NCI-H1694 (cell line): ENCODE measurements at places on chromosomes 13 and 19.

GRCh38 chr13:72290962-72291681 is 424.1 kb upstream of the DACH1 start:
- DNase-seq, result no peak

DNA sequence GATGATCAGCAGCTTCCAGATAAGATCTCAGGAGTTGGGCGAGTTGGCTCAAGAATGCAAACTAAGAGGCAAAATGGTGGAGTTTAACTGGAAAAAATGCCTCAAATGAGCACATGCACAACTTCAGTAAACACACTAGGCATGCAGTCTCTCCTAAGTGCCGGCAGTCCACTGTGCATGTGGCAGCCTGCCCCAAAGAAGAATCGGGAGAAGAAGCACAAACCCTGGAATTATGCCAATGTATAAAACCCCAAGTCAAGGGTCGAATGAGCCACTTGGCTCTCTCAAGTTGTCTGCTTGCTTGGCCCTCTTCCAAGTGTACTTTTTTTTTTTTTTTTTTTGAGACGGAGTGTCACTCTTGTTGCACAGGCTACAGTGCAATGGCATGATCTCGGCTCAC is 53.3 kb upstream of the SLITRK1 start:
- no peak for DNase-seq

DNA sequence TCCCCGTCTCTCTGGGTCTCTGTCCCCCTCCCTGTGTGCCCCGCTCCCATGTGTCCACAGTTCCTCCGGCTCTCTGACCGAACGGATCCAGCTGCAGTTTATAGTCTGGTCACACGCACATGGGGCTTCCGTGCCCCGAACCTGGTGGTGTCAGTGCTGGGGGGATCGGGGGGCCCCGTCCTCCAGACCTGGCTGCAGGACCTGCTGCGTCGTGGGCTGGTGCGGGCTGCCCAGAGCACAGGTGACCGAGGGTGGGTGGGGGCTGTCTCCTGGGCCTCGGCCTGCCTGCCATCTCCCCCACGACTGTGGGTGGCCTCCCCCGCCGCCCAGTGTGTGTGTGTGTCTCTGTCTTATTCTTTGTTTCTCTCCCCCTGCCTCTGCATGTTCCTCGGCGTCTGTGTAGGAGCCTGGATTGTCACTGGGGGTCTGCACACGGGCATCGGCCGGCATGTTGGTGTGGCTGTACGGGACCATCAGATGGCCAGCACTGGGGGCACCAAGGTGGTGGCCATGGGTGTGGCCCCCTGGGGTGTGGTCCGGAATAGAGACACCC is 10.3 kb downstream of the TRPM4 start:
- no peak for DNase-seq

DNA sequence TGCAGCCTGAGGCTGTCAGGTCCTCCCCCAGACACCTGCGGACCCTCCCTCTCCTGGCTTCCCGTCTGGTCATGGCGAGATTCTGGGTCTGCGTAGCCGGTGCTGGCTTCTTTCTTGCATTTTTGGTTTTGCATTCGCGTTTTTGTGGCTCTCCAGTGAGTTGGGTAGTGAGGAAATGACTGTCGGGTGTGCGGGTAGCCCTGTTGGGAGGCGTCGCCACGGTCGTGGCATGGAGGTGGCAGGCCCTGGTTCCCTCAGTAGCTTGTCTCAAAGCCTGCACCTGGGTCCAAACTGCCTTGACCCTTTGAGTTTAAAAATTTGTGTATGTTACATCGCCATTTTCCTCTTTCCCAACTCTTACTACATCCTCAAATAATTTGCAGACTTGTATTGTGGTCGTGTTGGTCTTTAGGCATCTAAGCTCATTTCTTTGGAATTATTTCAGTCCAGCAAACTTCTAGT is 344 bp downstream of the NHLRC3 start:
- no peak for DNase-seq

GRCh38 chr19:45677351-45678230 is 9.6 kb downstream of the GIPR start:
- no peak for DNase-seq

DNA sequence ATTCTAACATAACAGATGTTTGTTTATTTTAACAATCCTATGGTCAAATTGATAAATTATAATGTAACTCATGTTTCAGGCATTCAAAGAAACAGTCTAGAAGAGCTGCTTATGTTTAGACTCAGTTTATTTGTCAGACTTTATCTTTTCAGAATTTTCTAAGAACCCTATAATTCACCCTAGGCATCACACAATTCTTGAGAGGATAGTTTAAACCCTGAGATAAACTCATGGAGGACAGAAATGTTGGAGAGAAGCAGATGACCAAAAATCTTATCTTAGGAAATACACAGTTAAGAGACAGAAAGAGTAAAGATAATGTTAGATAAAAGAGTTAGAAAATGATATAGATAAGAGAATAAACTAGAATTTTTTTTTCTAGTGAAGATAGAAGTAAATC is 1185.7 kb upstream of the SLC10A2 start:
- no peak for DNase-seq

- DNase-seq, result no peak
These were observed 7.7 kb downstream of the DIS3 start for GRCh38 chr13:72774019-72774418.

DNA sequence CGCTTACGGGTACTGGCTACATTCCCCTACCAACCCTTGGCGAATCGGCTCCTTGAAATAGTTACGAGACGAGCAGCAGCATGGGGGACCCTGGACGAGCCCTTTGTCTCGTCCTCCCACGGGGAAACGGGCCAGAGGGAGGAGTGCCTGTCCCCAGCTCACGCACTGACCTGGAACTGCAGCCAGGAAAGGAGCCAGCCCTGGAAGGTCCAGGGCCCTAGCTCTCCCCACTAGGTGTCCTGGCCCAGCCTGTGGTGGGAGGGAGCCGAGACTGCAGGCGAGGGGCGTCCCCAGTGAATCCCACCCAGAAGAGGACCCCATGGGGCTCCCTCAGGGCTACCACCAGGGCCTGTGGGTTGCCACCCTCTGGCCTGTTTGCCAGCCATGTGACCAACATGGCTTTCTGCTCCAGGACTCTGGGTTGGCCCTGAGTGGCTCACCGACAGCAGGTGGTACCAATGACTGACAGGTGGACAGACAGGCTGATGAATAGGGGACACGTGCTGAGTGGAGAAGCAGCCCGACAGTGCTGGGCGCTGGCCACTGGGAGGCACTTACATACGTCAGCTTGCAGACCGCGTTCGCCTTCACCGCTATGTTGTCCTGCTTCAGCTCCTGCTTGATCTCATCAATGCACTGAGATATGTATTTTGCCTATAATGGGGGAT is 13.2 kb downstream of the AP3D1 start:
- no peak for DNase-seq

DNA sequence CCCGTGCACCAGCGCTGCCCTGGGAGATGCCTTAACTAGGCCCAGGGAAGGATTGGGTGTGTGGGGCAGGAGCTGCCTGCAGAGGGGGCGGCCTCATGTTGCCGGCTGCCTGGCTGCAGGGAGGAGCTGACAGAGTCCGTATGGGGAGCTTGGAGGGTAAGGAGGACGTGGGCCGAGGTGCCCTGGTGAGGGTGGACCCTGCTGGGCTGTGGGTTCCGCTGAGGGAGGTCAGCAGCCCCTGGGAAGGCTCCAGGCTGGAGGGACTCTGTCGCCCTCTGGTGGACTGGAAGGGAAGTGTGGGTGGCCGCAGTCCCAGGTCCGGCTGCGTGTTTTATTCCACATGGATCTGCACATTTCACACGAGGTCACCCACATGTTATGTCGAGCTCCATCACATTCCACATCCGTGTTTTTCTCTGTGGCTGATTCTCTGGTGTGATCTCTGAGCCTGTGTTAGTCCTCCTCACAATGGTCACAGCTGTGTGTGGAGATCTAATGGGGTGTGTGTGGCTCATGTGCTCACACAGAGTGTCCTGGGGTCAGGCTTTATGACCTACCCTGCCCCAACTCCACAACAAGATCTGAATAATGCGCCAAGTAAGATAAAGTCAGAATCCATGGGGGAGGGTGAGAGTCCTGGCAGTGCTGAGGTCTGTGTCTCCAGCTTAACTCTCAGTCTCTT is 1.8 kb upstream of the CEACAM8 start:
- no peak for DNase-seq

- DNase-seq, result no peak
These were observed 34.6 kb downstream of the CEBPA start for GRCh38 chr19:33267706-33268105.

GRCh38 chr13:76330761-76331160 is 555.4 kb downstream of the KCTD12 start:
- no peak for DNase-seq

- no peak for DNase-seq
These were observed 406.0 kb downstream of the RFC3 start for GRCh38 chr13:34223984-34224383.

DNA sequence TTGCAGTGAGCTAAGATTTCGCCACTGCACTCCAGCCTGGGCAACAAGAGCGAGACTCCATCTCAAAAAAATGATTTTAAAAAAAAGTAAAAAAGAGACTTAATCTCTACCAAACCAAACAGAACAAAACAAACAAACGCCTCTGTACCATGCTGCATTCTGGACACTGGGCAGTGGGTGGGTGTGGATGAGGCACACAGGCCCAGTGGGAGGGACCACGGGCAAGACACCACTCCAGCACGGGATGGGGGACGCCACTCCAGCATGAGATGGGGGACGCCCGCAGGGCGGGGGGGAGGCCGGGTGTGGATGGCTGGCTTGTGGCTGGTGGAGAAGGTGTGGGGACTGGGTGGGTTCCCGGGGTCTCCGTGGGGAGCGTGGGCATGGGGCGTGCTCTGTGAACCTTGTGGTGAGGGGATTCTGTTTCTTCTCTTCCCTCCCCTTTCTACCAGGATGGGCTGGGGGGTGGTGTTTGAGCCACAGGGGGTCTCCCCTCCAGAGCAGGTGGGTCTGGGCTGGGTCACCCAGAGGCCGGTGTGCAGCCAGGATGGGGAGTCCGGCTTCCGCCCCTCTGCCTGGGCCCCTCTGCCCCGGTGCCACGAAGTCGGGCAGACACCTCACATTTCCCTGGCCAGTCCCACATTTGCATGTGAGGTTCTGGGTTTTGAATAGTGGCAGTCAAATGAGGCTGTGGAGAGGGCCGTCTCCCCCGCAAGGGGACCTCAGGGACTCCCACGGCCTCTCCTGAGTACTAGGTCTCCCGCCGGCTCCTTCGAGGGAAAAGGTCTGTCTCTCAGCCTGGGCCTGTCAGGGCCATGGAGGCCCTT is 23.9 kb upstream of the MATK start:
- no peak for DNase-seq

DNA sequence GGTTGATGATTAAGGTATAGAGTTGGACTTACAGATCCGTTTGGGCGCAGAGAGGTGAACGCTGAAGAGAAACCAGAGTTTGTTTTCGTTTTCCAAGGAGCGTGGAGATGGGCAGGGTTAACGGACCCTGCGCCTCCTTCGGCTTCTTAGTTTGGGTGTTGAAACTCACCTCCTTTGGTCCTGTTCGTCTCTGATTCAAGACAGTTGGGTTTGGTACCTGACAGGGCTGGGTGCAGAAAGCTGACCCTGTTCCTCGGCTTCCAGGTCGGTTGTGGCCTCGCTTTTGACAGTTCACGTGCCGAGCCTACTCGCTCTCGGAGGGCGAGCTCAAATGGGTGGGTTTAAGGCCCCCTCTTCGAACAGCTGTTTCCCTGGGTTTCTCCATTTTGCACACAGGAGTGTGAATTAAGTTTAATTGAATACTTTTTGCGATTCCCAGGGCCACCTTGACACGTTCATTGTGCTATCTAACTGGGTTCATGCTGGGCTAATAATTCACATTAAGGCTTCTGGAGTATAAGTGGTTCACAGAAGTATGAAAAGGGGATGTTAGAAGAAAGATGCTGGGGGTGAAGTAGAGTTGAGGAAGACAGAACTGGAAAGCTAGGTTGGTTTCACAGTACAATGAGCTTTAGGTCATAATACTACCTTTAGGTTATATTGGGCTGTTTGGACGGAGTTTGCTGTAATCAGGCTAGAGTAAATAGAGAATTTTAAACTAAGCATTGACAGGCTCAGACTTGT is 638 bp downstream of the USPL1 start:
- DNase-seq, result no peak

DNA sequence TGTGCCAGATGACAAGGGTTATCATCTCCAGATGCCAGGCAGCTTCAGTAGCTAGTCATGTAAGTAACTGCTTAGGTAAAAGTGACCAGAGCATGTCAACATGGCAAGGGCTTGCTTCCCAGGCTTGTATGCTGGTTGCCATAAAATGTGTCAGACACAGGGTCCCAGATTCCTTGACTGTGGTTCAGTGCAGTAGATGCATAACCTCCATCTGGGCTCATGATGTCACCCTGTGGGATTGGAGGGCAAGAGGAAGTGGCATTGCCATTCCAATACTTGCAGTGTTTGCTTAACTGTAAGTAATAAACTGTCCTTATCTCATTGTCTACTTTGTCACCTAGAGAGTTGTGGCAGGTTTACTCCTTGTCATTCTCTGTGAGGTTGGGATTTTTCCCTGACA is 226.8 kb downstream of the PCDH17 start:
- DNase-seq, result no peak

GRCh38 chr19:38168637-38169036 is 55.4 kb downstream of the DPF1 start:
- no peak for DNase-seq

DNA sequence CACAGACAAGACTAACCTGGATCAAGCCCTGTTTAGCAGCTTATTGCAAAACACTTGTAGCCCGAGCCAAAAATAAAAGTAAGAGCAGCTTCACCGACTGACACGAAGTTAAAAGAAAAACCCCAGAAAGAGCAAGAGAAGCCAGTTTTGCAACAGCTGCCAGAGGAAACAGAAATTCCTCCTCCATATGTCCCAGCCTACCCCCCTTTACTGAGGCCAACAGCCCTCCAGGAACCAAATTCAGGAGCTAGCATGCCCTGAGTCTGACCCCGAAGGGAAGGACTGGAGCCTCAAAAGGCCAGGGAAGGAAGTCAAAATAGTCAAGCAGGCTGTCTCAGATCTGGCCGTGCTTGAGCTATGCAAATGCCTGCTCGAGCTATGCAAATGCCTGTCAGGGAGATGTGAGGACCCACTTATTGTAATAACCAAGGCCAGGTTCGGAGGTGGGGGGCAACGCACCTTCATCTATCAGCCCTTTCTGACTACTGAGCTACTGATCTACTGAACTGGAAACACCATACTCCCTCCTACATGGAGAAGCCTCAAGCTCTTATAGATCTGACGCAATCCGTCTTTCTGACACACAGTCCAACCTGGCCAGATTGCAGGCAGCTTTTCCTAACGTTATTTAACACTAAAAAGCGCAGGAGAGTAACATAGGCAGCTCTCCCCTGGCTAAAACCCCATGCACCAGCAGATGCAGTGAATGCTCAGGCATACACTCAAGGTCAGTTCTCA is 6.7 kb downstream of the SIGLEC11 start:
- DNase-seq, result no peak
